ENCODE measurements at places on chromosomes 3 and 15. TPM values are rescaled to one million over a fixed set of nuclear protein-coding genes. Genes with fewer than 3 reads are reported as not detected.
A peak's percentile ranks its signal among the peaks of the same experiment; 100 is the strongest.

OSTN gene
- not detected for total RNA-seq

CPNE9 gene
- not detected for total RNA-seq

CTXN2 gene
- not detected for total RNA-seq

GRM2 gene
- total RNA-seq: 0.37 TPM

SH2D7 gene
- not detected for total RNA-seq

PPARG gene
- total RNA-seq: 0.47 TPM

CTXND1 gene
- total RNA-seq: not detected

CHSY1 gene
- 35.5 TPM for total RNA-seq

CHRM5 gene
- not detected for total RNA-seq

ST3GAL6 gene
- total RNA-seq: 0.58 TPM

PYGO1 gene
- not detected for total RNA-seq

OSBPL10 gene
- total RNA-seq: 5.4 TPM

GOLGA6L7 gene
- not detected for total RNA-seq

TP63 gene
- not detected for total RNA-seq

DNA sequence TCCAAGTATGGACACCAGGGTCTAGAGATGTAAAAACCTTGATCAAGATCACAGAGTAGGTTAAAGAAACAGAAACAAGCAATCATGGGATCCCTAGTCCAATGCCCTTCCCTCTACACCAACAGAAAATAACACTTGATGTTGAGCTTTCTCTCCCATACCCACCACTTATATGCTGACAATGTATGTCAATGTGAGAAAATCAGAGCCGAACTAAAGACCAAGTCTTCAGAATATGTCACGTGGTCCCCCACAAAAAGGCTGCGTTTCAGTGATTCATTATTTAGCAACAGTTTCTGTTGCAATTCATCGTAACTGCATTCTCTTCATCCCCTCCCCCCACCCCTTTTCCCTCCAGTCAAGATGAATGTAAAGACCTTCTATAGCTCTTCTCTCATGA lies 278.9 kb upstream of the STT3B start:
- peak overlapping the region; percentile 15 for H3K4me3 ChIP-seq
- peaks cover 47% of the 10 kb centered on the region for H3K4me1 ChIP-seq
- no peaks in the 10 kb centered on the region for H3K27me3 ChIP-seq
- no peak for DNase-seq

DNA sequence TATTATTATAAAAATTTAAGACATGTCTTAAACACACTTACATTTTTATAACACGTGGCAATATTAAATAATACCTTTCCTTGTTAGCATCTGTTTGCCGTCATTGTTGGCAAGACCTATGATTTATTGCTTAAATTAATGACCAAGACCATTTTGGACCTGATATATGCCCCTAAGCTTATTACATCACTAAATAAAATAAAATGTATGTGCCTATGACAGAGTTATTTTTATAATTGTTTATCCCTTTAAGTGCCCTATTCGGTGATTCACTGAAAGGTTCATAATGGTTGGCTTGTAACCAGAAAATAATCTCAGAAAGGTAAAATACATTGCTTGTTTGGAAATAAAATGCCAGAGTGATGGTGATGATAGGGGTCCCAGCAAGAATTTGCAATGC lies 17.5 kb downstream of the CDIN1 start:
- peaks cover 7% of the 10 kb centered on the region for H3K4me1 ChIP-seq
- H3K4me3 ChIP-seq: no peak overlapping the region
- no peak overlapping the region for H3K27ac ChIP-seq

DNA sequence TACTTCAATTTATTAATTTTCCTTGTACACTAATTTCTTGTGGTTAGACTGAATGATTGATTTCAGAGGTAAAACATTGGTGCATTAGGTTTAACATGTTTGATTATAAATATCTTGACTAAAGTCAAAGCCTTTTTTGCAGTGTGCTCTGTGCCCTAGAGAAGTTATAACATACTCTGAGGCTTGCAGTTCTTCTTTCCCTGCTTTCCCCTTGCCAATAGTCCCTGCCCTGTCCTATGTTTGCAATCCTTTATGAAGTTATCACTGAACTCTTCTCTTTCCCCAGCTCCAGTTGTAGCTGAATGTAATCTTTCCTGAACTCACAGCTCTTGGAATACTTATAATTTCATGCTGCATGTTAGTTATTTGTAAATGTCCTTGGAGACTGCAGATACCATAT lies 35.6 kb downstream of the USP3 start:
- DNase-seq: no peak
- H3K4me3 ChIP-seq: no peak overlapping the region

DNA sequence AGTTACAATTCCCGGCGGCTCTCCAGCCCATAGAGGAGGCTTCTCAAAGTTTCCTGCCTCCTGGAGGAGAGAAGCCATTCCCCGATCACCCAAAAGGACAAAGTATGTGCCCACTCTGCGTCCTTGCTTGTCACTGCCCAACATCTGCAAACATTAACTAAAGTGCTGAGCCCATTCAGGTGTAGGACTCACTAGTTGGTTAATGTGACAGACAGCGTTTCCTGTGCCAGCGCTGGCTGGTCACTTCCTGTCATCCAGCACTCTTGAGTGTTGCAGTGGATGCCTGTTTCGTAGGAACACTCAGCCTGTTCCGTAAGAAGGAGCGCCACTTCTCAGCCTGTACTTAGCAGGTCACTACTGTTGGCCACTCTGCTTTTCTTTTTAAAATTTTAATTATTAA lies 100.3 kb downstream of the APBA2 start:
- H3K4me1 ChIP-seq: peaks cover 45% of the 10 kb centered on the region
- peak overlapping the region; percentile 22 for H3K4me3 ChIP-seq
- no peak for DNase-seq
- no peaks in the 10 kb centered on the region for H3K27me3 ChIP-seq

- H3K27ac ChIP-seq: no peak overlapping the region
- H3K36me3 ChIP-seq: no peaks in the 10 kb centered on the region
- no peak overlapping the region for H3K4me3 ChIP-seq
- H3K4me1 ChIP-seq: peaks cover 6% of the 10 kb centered on the region
- peak; percentile 58 for DNase-seq
Measured at GRCh38 chr15:100703032-100703578, 100.7 kb downstream of the ASB7 start.

- no peak overlapping the region for H3K4me3 ChIP-seq
- H3K27ac ChIP-seq: peak overlapping the region; percentile 9
- peaks cover 59% of the 10 kb centered on the region for H3K36me3 ChIP-seq
Measured at GRCh38 chr3:177180506-177180905, 16.8 kb downstream of the TBL1XR1 start.

GRCh38 chr3:168794427-168794826 lies 698.7 kb upstream of the GOLIM4 start:
- no peaks in the 10 kb centered on the region for H3K36me3 ChIP-seq
- no peak for DNase-seq
- H3K27ac ChIP-seq: no peak overlapping the region

GRCh38 chr3:54123003-54123775 lies 837 bp downstream of the CACNA2D3 start:
- no peak for DNase-seq
- peak overlapping the region; percentile 14 for H3K4me3 ChIP-seq
- H3K27ac ChIP-seq: no peak overlapping the region
- H3K27me3 ChIP-seq: peaks cover 49% of the 10 kb centered on the region
- peaks cover 2% of the 10 kb centered on the region for H3K4me1 ChIP-seq

DNA sequence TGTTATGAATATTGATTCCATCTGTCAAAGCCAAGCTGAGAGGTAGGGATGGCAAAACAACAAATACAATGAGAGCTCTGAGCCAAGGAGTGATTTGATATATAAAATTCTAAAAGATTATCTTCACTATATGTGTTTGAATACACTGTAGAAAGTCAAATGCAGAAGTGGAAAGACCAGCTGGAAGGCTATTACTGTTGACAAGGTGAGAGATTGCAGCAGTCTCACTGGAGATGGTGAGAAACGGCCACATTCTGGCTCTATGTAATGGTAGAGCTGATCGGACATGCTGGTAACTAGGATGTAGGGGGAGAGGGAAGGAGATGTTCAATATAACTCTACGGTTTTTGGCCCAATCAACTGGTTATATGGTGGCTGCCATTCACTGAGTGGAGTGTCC lies 434.2 kb upstream of the SUCLG2 start:
- no peak for DNase-seq
- H3K27ac ChIP-seq: peak overlapping the region; percentile 82
- H3K27me3 ChIP-seq: no peaks in the 10 kb centered on the region
- peaks cover 10% of the 10 kb centered on the region for H3K36me3 ChIP-seq

GRCh38 chr3:31193871-31194270 lies 299.4 kb upstream of the GADL1 start:
- H3K4me1 ChIP-seq: no peaks in the 10 kb centered on the region
- no peak for DNase-seq
- H3K36me3 ChIP-seq: no peaks in the 10 kb centered on the region

GRCh38 chr3:101151286-101151913 lies 158.2 kb upstream of the ABI3BP start:
- no peak overlapping the region for H3K27ac ChIP-seq
- DNase-seq: no peak
- no peak overlapping the region for H3K4me3 ChIP-seq
- no peaks in the 10 kb centered on the region for H3K4me1 ChIP-seq
- no peaks in the 10 kb centered on the region for H3K36me3 ChIP-seq

DNA sequence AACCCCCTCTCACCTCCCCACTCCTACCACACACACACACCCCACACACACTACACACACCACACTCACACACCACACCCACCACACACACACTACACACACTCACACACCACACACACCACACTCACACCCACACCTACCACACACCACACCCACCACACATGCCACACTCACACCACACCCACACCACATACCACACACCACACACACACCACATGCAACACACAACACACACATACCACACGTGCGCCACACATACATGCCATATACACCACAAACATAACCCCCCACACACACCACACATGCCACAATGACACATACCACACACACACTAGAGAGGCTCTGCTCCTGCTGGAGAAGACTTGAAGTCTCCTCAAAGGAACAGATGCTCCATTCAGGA lies 5.9 kb upstream of the ITPKA start:
- no peak for DNase-seq
- peak overlapping the region; percentile 74 for H3K27ac ChIP-seq
- H3K4me1 ChIP-seq: peaks cover 37% of the 10 kb centered on the region
- H3K27me3 ChIP-seq: peaks cover 27% of the 10 kb centered on the region

DNA sequence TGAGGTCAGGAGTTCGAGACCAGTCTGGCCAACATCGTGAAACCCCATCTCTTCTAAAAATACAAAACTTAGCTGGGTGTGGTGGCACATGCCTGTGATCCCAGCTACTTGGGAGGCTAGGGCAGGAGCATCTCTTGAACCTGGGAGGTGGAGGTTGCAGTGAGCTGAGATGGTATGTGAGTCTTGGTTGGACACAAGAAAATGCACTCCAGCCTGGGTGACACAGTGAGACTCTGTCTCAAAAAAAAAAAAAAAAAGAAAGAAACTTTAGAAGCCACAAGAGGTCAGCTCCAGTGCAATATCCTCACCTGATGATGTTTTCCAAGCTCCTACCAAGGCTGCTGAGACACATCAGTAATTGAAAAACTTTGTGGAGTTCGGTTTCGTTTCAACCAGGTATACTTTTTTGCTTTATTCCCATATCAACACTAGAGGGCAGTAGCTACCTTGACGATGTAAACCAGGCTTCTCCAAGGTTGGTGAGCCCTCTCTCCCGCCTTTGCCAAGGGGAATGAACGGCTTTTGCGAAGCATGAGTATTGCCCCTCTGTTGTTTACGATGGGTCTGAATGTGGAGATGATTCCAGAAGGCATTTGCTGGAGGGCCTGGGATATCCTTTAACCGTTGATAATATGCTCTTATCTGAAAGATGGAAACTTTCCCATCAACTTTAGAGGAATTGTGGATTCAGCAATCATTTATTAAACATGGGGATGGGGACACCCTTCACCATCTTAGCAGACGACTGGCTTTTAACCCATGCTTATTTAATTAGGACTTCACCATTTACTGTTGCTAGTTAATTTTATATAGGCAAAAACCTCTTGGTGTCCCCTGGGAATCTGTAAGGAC lies 202.8 kb downstream of the SV2B start:
- H3K27ac ChIP-seq: no peak overlapping the region
- H3K36me3 ChIP-seq: no peaks in the 10 kb centered on the region
- peaks cover 20% of the 10 kb centered on the region for H3K27me3 ChIP-seq
- H3K4me1 ChIP-seq: peaks cover 24% of the 10 kb centered on the region
- H3K4me3 ChIP-seq: no peak overlapping the region

DNA sequence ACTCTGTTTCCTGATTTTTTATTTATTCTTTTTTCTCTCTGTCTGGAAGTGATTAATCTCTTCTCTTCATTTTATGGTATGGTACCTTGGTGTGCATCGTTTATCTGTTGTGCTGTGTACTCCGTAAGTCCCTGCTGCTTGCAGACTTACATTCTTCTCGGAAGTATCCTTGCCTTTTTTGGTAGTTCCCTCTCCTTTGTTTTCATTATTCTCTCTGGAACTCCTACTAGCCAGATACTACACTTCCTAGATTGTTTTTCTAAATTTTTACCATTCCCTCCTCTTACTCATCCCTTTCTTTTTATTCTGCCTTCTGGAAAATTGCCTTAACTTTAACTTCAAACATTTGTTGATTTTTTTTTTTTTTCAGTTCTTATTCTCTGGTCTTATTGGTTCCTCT lies 27.2 kb downstream of the PIK3CA start:
- H3K4me1 ChIP-seq: peaks cover 25% of the 10 kb centered on the region
- no peak for DNase-seq
- peaks cover 10% of the 10 kb centered on the region for H3K36me3 ChIP-seq
- H3K27ac ChIP-seq: no peak overlapping the region
- no peak overlapping the region for H3K4me3 ChIP-seq
- H3K27me3 ChIP-seq: no peaks in the 10 kb centered on the region

GRCh38 chr3:88996691-88997090 lies 110.7 kb upstream of the EPHA3 start:
- DNase-seq: no peak
- no peak overlapping the region for H3K27ac ChIP-seq
- H3K4me1 ChIP-seq: no peaks in the 10 kb centered on the region
- H3K4me3 ChIP-seq: no peak overlapping the region

DNA sequence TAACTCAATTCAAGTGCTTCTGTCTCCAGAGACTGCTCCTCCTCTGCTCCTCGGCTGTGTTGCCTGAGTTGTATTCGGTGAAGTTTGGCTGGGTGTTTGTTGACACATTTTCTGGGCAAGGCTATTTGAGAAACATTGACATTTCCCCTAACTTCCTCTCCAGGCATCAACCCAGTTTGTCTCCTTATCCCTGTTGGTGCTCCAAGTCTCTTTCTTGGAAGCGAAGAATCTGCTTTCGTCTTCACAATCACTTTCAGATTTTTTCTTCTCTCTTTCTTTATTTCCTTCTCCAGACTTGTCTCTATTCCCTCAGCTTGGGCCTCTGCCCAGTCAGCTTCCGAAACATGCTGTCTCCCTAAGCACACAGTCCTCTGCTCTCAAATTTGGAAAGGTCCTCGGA lies 84.7 kb downstream of the ETV5 start:
- H3K4me3 ChIP-seq: no peak overlapping the region
- no peak for DNase-seq
- peaks cover 27% of the 10 kb centered on the region for H3K27me3 ChIP-seq
- no peaks in the 10 kb centered on the region for H3K36me3 ChIP-seq
- no peak overlapping the region for H3K27ac ChIP-seq

Data from activated naive CD8-positive, alpha-beta T cell treated with anti-CD3 and anti-CD28 coated beads for 36 hours (primary cell).